ENCODE measurements at places on chromosomes 7 and 10.

GRCh38 chr10:82462910-82463551 lies 588.0 kb downstream of the NRG3 start:
- DNase-seq = no peak

GRCh38 chr10:96133135-96133534 lies 3.0 kb downstream of the ZNF518A start:
- DNase-seq = no peak

DNA sequence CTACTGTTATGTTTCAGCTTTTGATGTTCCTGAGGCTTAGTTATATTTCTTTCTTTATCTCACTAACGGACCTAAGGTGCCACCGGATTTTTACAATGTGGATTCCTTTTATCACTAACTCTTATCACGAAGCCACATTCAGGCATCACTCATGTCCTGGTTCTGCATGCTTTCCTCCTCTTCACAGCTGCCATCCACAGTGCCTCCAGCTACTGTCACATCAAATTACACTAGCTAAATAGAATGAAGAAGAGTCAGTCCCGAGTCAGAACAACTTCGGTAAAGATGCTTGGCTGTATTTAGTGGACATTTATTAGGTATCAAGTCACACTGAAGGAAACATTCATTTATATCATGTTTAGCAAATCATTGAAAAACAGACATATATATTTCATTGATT lies 153.2 kb downstream of the NEBL start:
- DNase-seq = no peak

- peak; percentile 6 for DNase-seq
Observed at GRCh38 chr10:43252783-43253341, 14.0 kb downstream of the RASGEF1A start.

- no peak for DNase-seq
Observed at GRCh38 chr10:132405463-132405991, 8.5 kb downstream of the PWWP2B start.

DNA sequence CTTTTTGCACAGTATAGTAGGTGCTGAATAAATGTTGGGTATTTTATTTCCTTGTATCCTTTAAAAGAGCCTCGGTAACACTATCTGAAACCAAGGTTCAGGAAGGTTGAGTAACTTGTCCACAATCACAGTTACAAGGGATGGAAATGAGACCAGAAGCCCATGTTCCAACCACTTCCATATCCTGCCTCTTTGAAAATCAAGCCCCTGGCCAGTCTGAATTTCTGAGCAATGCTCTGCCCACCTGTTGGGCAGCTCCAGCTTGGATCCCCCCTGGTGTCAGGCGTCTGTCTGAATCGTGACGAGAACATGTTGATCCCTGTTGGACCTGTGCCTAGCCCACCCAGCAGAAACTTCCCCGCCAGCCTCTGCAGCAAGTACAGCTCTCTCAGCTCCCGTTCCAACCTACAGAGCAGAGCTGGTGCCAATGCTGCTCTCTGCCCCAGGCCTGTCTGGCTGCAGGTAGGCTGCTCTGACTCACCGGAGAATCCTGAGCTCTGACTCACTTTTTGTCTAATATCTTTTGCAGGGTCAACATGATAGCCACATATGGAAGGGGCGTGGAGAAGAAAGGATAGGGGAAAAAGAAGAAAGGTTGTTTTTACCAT lies 595.5 kb downstream of the INHBA start:
- no peak for DNase-seq

DNA sequence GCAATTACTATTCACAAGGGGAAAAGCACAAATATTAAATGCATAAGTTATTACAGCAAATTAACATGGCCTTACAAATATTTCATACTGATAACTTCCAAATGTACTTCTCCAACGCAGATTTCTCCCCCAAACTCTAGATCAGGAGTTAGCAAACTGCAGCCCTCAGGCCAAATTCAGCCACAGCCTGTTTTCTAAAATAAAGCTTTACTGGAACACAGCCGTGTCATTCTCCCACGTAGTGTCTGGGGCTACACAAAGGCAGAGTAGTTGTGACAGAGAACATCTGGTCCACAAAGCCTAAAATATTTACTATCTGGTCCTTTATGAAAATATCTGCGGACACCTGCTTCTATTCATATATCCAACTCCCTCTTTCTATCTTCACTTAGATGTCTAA lies 151.8 kb upstream of the AHR start:
- DNase-seq = no peak

GRCh38 chr10:120666308-120666707 lies 184.9 kb upstream of the WDR11 start:
- no peak for DNase-seq

DNA sequence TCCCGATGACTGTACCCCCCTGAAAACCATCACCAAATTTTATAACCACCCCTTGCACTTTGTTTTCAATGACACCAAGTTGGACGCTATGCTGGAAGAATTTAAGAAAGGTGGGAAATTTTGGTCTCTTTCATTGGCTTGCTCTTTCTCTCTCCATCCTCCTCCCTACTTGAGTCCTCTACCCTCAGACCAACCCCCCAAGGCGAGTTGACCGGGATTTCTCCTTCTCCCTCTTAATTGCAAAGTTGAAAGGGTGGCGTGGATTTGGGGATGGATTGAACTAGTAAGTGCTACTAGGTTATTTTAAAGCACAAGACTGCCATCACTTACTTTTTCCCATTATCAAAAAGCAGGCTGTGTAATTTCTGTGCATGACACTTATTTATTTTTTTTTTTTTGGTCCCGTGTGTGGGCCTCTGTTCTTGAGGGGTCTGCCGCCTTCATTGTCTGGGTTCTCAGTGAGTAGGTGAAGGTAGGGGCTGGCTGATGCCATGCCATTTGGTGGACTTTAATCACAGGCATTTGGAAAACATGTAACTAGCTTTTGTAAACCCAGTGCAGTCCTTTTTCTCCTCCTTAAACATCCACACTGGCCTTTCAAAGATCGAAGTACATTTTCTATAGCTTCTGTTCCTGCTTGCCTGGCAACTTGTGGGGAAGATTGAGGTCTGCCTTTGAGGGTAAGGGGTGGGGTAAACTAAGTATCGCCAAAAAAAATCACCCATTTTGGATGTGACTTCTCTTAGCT lies 2.1 kb downstream of the CNNM2 start:
- no peak for DNase-seq

GRCh38 chr10:110447886-110448285 lies 49.8 kb upstream of the DUSP5 start:
- no peak for DNase-seq

Measured in progenitor cell of endocrine pancreas (in vitro differentiated cells).